Endodermal cell (in vitro differentiated cells): ENCODE measurements at places on chromosomes 3 and 15.
A peak's percentile ranks its signal among the peaks of the same experiment; 100 is the strongest.

GRCh38 chr3:117139681-117140080, 430.1 kb downstream of the TUSC7 start:
- DNase-seq: no peak

DNA sequence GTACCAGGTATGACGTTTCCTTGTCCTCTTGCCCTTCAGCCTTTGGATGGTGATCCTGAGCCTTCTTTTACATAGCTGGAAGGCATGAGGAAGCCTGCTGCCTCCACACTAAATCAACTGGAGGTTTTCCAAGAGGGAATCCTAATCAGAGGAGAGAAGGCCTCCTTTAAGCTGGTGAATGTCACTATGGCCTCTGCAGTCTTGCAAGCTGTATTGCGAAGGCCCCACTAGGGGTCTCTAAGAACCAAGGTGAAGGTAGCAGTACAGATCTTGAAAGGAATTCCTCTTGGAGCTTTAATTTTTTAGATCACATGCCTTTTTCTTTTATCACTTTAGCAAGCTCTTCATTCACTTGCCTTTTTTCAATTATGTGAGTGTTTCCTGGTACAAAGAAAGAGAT, 119.2 kb downstream of the GHSR start:
- DNase-seq: peak; percentile 69

DNA sequence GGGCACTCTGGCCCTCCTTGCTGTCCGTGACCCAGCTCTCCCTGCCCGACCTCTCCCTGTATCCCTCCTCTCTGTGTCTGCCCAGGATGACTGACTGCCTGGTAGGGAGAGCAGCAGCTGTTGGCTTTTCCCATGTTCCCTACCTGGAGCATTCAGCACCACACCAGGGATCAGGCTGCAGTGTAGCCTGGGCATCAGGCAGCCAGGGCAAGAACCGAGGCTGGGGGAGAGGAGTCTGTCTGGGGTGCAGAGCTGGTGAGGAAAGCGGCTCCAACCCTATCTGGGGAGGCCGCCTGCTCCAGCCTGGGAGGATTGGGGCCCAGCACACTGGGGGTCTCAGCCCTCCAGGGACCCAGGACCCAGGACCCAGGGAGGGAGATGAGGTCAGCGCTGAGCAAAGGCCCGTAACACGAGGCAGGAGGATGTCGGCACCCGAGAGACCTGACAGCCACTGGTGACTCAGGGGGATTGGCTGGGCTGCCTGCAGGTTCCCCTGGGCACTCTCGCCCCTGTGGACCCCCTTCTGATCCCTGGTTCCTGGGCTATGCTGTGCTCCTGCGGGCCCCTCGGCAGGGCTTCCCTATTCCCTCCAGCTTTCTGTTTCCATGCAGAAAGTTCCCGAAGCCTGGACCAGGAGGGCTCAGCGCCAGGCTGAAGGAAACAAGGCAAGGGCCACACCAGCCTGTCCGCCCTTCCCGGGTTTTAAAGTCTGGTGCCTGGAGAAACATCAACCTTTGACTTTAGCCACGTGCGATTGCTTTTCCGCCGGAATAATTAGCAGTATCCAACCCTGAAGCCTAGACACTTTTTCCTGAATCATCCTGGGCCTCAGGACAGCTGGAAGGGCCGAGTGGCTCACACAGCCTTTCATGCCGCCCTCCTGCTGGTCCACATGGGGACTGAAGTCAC, 128.2 kb upstream of the MEF2A start:
- peak; percentile 49 for DNase-seq

GRCh38 chr15:92603743-92604470, 51.7 kb downstream of the FAM174B start:
- no peak for DNase-seq

DNA sequence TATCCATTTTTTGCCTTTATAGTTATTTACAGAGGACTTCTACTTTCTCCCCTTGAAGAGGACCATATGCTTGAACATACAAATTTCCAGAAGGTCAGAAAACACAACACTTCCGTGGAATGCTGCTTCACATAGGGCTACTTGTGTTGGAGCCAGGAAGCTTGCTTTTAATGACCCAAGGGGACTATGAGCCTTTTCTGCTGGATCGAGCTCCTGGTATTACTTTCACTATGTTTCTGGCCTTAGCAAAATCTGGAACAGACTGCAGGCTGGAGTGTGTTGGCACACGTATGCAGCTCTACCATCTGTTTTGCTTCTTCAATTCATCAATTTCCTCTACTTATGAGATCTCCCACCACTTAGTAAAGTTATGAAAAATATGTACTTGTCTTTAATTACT, 69.3 kb upstream of the CBLB start:
- DNase-seq: no peak

DNA sequence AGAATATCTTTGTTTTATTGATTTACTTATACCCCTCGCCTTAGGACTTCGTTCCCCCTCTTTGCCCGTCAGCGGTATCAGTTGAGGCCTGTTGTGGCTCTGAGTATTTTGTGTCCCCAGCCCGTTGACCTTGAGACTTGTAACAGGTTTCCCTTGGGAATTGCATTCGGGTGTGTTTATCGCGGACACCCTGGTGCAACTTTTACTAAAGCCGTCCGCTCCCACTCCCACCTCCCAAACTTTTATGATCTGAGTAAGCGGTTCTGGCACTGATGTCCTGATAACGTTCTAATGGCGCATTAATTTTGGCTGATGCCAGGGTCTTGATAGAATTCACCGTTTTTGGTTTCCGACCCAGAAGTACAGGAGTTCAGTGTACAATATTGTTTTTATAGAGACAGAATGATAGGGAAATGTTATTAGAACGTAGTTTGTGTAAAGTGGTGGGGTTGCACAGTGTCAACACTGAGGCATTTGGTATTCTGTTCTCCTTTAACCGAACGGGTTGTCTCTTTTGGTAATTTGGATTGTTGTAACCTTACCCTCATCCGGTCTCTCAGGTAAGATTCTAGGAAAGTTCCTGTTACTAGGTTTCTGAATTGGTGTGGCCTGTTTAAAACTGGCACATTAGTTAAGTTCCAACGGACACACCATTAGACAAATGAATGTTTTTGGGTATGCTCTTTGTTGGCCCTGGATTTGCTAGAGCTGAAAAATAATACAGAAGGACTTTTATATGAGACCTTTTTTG, 47.8 kb downstream of the OIP5 start:
- no peak for DNase-seq

DNA sequence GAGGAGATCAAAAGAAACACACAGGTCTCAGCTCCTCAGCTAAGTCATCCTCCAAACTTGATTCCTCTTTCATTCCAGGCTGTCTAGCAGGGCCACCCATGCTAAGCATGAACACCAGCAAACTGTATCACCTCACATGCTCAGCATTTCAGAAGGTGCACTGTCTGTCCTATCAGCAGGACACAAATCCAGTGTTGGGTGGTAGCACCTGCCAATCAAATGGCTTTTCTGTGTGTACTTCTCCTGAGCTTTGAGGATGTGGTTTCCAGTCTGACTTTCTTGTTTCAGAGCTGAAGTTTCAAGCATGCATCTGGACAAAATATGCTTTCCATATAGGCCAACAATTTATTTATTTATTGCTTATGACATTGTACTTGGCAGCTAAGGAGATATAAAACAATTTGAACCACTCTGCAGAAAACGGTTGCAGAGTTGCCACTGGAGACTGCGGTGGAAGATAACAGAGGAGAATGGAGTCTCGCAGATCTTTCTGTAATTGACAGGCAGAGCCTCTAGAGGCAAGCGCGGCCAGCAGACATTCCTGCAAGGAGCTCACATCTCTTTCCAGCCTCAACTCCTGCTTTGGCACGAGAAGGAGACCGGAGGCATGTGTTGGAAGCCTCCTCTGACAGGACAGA, 167.1 kb upstream of the WNT5A start:
- no peak for DNase-seq

- DNase-seq: no peak
These were observed 558.0 kb downstream of the FOXP1 start for GRCh38 chr3:71025516-71025915.

GRCh38 chr3:16529264-16529663, 15.8 kb upstream of the RFTN1 start:
- DNase-seq: no peak

DNA sequence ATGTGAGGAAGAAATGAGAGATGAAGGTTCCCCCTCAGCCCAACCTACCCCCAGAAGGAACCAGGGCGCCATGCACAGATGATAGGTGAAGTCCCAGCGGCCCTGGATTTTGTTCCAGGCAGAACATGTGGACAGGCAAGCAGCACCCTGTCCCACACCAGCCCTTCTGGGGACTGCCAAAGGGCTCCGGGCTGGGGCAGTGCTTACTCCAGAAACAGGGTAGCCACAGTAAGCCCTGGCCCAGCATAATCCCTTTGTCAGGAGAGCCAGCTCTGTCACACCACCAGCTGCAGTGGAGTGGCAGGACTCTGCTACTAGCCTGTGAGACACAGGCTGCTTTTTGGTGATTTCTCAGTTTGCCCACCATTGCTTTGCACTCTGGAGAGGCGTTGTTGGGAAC, 6.3 kb downstream of the FBXL22 start:
- DNase-seq: no peak

DNA sequence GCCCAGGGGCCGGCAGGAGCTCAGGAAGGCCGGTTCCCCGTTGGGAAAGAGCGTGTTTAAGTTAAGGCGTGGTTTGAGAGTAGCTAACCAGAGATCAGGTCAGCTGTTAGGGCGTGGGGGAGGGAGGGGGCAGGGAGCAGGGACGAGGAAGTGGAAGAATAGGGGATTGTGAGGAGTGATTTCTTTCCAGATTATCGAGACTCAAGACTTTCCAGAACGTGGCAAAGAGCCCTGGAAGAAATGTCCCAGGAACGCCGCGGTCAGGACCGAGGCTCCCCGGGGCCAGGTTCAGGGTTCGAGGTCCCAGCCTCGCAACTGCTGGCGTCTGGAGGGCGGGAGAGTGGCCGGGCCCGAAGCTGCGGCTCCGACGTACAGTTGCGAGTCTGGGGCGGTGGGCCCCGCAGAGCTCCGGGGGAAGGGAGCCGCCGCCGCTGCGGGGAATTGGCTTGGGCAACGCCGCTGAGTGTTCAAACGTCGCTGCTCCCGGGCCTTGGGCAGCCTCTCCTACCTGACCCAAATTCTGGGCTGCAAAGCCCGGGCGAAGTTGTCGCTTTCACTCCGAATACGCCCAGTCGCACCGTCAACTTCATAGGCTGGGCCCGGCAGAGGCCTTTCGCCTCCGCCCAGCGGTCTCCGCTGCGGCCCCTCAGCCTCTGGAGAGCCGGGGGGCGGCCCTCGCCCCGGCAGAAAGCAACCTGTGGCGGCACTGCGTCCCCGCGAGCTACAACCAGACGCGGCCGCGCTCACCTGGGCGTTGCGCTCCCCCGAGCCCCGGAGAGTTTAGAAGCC, 9.5 kb downstream of the ISL2 start:
- DNase-seq: peak; percentile 79

GRCh38 chr3:147458995-147459704, 50.0 kb downstream of the ZIC1 start:
- DNase-seq: no peak

- no peak for DNase-seq
These were observed 67.8 kb downstream of the RAB11A start for GRCh38 chr15:65937054-65937453.

DNA sequence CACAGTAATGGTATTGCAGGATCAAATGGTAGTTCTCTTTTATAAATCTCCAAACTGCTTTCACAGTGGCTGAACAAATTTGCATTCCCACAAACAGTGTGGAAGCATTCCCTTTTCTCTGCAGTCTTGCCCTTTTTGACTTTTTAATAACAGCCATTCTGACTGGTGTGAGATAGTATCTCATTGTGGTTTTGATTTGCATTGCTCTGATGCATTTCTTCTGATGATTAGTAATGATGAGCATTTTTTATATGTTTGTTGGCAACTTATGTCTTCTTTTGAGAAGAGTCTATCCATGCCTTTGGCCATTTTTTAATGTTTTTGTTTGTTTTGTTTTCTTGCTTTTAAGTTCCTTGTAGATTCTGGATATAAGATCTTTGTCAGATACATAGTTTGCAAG, 316.1 kb upstream of the TMCO5A start:
- no peak for DNase-seq

DNA sequence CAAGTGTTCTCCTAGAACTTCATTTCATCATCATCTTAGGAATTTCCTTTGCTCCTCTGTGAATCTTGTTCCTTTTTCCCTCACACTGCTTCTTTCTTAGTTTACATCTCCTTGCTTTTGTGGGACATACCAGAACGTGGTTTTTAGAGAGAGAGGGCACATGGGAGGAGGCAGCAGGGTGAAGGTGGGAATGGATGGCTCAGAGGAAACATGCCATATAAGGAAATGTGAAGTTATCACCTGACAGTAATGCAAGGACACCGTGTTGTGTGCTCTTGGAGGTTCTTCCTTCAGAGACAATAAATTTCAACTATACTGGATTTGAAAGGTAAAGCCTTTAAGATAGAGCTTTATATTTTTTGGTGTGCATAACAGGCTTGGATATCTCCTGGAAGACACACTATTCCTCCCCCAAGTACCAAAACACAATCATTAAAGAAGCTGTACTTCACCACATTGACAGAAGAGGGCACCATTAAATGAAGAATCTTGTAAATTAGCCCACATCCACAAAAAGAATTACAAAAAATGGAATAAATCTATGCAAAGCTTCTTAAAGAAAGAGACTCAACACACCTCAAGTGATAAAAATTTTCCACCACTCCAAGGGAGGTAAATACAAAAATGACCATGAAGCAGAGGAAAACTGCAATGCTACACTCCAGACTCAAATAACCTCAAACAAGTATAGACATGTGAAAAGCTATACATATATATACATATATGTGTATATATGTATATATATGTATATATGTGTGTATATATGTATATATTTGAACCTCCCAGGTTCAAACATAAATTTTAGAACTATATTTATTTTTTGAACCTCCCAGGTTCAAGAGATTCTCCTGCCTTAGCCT, 26.1 kb downstream of the RPL39L start:
- DNase-seq: no peak

DNA sequence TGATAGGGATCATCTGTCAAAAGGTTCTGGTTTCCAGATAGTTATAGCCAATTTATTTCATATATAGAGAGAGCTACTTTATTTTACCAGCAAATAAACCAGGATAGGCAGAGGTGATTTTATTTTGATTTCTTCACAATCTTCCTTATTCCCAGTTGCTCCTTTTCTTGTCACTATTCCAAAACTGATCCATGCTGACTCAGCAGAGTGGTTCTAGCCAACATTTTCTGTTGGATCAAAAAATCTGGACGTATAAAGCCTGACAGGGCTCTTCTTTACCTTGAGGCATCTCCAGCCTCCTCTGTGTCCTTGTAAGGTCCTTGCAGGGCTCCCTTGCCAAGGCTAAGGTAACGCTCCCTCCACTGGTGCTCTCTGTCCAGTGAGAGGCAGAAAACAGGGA, 15.8 kb downstream of the HDC start:
- DNase-seq: peak; percentile 7

DNA sequence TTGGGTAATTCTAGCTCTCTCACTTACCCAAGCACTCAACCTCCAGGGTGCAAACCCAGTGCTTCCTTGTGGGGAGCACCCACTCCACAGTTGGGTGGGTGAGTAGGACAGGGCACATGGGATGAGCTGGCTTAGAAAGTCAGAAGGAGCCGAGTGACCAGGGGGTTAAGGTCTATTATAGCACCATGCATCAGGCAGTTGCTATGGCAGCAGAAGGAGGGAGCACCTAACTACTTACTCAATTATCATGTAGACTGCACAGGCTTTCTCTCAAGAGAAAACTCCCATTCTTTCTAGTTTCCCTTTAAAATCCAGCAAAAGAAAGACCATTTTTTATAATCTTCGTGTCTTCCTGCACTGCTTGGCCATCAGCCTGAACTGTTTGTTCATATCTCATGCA, 163.0 kb downstream of the OCA2 start:
- no peak for DNase-seq
